ENCODE measurements at places on chromosomes 16 and 17. TPM values are rescaled to one million over a fixed set of nuclear protein-coding genes. Genes with fewer than 3 reads are reported as not detected.

NPW gene
- total RNA-seq = 2.5 TPM

GRCh38 chr17:56876766-56877179, 37.1 kb downstream of the TRIM25 start:
- DNase-seq = no peak

ADAP2 gene
- 1.3 TPM for total RNA-seq

CD300LG gene
- not detected for total RNA-seq

DNA sequence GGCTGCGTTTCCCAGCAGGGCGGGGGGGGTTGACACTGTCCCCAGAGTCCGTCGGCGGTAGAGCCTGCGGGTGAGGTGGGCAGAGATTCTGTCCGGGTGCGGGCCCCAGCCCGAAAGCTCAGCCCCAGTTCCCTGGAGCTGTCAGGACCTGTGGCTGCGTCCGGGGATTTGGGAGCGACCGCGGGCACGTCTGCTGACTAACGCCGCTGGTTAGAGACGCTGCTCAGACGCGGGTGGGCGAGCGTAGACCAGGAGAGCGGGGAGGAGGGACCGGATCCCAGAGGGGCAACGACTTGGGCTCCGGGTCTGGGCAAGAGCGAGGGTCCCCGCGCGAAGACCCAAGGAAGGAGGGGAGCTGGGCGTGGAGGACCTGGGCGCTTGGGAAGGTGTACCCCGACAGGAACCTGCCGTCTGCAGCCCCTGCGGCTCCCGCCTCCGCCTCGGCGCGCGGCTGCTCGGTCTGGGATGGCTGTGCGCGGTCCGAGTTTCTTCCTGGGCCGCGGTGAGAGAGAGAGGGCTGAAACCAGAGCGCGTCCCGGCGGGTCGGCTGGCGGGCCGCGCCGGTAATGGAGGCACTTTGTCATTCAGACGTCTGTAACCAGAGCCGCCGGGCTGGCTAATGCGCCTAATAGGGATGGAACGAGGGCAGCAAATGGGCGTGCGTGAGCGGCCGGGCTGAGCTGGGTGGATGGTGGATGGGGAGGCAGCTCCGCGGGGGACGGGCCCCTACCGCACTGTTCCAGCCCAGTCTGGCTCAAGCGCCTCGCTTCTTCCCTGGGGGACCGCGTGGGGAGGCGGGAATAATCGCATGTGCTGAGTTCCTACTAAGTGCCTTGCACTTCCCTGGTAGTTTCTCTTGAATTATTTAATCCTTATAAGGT, 2.3 kb downstream of the NGFR start:
- no peak for DNase-seq

NEUROD2 gene
- total RNA-seq = not detected

- DNase-seq = no peak
Measured at GRCh38 chr16:55701442-55702319, 45.9 kb downstream of the SLC6A2 start.

GRCh38 chr17:5364696-5365095, 54.8 kb downstream of the NUP88 start:
- DNase-seq = no peak

PLCG2 gene
- total RNA-seq = 0.94 TPM

WNT9B gene
- total RNA-seq = not detected

MLST8 gene
- total RNA-seq = 37.1 TPM

SCARF1 gene
- total RNA-seq = 0.51 TPM

NKD1 gene
- total RNA-seq = 8.0 TPM

DNA sequence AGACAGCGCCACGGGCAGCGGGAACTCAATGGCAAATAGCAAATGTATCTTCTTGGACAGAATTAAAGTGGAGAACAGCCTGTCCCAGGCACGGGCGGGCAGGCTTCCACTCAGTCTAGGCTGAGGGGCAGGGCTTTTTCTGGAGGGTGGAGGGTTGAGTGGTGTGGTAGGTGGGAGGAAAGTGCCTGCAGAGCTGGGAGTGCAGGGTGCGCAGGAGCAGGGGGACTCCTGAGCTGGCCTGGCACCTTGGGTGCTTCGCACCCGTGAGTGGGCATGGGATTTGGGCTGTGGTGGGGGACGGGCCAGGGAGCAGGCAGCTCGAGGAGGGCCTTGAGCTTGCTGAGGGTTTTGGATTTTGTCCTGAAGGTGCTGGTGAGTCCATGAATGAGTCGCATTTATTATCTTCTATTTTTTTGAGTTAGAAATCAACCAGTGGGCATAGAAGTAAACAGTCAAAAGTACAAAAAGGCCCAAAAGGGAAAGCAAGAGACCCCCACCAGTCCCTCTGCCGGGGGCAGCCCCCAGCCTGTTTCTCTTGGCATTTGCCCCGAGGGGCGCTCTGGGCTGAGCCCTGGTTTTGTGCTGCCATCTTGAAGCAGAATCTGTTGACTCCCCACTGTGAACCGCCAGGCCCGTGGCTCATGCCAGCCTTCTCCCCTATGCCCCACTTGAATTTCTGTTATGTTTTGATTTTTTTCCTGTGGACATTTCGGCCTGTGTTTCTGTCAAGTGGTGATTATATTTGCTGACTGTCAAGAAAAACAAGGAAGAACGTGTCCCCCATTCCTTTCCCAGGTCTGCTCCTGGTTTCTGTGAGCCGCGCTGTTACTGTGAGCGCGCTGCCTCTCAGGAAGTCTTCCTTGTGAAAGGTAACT, 8.2 kb downstream of the ADORA2B start:
- DNase-seq = no peak

DNA sequence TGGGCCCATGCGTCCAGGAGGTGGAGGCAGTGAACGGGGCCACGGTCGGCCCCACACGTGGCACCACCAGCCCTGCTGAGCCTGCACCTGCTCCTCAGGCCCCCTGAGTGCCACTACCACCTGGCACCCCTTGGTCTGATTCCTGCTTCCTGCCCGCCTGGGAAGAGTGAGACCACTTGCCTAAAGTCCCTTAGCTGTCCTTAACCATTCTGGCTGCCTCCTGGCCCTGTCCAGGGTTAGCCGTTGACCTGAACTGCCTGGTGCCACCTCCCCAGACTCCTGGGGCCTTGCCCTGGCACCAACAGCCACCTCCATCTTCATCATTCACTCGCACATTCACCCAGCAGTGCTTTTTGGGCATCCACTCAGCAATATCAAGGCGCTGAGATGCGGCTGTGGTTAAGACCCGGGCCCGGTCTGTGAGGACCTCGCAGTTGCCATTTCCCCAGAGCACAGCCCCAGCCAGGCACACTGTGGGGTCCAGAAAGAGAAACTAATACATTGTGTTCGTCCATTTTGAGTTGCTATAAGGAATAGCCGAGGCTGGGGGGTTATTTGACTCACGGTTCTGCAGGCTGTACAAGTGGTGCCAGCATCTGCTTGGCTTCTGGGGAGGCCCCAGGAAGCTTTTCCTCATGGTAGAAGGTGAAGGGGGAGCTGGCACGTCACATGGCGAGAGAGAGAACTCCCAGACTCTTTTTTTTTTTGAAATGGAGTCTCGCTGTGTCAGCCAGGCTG, 318.4 kb downstream of the SEC14L1 start:
- no peak for DNase-seq

- DNase-seq = no peak
Measured at GRCh38 chr17:43094129-43094835, 30.9 kb downstream of the BRCA1 start.

- no peak for DNase-seq
Measured at GRCh38 chr17:31369266-31369665, 22.2 kb upstream of the RAB11FIP4 start.

- no peak for DNase-seq
Measured at GRCh38 chr17:14845591-14846281, 419.4 kb downstream of the PMP22 start.
